ENCODE measurements at places on chromosomes 5 and 9.
A peak's percentile ranks its signal among the peaks of the same experiment; 100 is the strongest.

- no peak for DNase-seq
Observed at GRCh38 chr5:53407373-53407772, 73.1 kb upstream of the FST start.

- no peak for DNase-seq
Observed at GRCh38 chr5:120155873-120156272, 308.2 kb upstream of the PRR16 start.

- DNase-seq = peak; percentile 81
Observed at GRCh38 chr5:134371834-134372340, 518 bp downstream of the UBE2B start.

- DNase-seq = no peak
Observed at GRCh38 chr9:24434183-24434582, 111.5 kb downstream of the IZUMO3 start.

- DNase-seq = no peak
Observed at GRCh38 chr9:121750259-121750714, 98.9 kb downstream of the DAB2IP start.

DNA sequence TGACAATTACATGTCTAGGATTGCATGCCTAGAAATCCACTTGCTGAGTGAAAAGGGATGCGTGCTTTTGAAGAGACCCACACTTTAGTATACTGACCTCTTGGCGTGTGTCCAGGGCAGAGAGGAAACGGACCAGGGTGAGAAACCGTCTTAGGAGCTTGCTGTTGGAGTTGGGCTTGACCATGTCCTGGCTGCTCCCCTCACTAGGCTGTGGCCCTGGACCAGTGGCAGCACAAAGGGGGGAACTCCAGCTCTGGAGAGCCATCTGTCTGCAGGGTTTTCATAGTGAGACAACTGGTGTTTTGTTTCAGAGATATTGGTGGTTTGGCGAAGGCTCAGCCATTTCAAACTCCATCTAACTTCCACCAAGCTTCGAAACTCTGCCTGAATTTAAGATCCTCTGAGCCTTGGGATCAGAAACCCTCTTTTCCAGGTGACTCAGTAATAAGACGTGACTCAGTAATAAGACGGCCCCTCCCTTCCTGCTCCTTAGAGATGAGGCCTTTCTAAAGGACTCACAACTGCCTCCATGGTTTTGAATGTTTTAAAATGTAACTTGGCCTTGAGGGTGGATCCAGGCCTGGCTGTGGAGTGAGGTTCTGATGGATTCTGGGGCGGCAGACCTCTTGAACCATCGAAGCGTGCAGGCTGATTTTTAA, 165.8 kb downstream of the MELK start:
- DNase-seq = no peak

DNA sequence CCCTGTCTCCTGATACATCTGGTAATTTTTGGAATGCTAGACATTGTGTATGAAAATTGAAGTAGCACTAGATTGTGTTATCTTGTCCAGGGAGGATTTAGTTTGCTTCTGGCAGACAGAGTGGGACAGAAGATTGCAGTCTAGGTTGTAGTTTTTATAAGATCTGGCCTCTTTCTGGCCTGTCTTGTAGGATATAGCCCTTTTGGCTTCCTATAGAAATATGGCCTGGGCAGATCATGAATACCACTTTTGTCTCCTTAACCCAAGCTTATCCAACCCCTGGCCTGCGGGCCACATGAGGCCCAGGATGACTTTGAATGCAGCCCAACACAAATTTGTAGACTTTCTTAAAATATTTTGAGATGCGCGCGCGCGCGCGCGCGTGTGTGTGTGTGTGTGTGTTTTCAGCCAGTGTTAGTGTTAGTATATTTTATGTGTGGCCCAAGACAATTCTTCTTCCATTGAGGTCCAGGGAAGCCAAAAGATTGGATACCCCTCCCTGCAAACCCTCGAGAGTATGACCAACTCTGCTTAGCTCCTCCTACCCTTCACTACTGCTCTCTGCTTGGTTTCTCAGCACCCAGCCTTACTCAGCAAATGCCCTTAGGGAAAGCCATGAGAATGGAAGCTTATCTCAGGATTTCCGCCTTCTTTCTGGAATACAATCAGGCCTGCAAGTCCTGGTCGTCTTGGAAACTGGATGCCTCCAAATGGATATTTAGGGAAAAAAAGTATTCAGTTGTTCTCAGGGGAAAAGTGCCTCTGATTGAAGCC, 26.5 kb downstream of the ANKRD33B start:
- peak; percentile 60 for DNase-seq

DNA sequence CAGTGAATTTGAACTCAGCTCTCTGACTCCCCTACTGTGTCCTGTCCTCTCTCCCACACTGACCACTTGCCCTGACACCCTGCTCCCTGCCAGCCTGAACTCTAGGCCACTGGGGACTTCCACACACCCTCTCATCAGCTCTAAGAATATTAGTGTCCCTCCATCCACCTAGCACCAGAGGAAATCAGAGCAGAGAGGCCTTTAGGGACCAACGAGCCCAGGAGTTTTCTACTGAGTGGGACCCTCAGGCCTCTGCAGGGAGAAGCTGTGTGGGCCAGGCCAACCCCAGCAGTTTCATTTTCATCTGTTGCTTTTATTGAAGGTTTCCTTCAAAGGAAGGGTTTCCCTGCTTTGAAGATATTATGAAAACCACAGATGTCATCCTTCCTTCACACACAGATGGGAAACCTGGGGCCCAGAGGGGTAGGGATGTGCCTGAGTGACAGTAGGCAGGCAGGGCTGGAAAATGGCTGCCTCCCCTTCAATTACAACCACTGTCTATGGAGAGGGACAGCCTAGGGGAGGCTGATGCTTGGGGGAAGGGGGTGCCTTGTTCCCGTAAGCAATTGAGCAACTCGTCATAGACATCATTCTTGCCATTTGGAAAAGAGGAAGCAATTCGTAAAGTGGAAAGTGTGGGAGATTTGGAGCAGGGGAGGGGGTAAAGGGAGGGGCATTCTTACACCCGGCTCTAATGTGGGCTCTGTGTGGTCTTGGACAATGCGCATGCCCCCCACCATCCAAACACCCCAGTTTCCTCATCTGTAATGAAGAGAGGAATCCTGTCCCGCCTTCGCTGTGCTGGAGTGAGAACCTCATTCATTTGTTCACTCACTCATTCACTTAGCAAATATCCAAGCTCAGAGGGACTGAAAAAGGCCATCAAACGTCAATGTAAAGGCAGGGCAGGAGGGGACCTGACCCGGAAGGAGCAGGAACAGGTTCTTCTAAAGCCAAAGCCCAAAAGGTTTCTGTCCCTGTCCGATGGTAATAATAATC, 3.9 kb downstream of the GLIPR2 start:
- DNase-seq = no peak

DNA sequence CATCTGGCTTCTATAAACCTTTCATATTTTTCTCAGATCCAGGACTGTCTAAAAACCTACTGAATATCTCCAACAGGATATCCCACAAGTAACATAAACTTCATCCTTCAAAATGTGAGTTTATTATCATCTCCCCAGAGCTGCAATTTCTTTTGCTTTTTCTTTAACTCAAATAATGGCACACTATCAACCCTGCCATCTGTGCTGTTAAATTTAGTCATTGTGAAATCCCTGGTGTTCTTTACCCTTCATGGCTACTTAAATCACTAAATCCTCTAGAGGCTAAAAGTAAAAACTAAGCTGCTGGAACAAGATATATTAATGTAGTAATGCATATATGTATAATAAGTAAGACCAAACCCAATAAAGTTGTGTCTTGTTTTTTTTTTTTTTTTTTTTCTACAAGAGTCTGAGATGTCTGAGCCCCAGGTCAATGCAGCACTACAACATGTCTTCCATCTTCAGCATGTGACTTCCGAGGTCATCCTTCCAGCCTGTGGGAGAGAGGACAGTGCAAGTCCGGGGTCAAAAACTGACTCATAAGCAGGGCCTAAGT, 362.9 kb downstream of the ADGRV1 start:
- no peak for DNase-seq

DNA sequence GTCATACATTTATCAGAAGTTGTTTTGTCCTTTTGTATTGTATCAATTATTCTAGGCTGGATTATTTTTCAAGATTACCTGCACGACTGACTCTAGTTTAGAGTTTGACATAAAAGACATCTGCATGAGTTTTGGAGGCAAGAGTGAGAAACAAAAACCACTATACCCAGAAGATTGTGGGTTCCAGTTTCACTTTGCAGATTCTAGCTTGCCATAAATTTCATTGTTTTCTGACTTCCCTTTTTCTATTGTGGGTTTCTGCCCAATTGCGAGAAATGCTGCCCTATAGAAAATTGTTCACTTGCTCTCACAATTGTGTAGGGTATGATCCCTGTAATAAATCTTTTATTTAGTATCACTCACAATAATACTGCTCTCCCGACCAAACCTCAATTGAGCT, 1043.4 kb upstream of the CDH10 start:
- no peak for DNase-seq

- no peak for DNase-seq
Observed at GRCh38 chr9:129485145-129485774, 135.6 kb downstream of the C9orf50 start.

DNA sequence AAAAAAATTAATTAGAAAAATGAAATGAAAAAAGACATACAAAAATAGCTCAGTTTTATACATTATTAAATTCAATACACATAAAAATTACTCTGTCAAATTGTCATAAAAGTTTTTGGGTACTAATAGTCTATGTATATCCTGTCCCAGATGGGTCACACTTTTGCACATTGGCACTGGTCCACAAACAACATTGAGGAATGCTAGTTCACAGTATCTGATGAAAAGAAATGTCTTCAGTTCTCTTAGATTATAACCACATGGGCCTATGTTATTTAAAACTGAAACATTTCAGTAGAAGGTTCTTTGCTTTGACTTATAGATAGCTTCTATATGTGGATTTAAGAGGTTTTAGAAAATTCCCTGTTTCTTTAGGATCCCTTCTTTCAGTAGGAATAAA, 39.8 kb downstream of the LNPEP start:
- DNase-seq = no peak

- DNase-seq = no peak
Observed at GRCh38 chr9:79630521-79631403, 59.0 kb downstream of the TLE4 start.
